ENCODE measurements at places on chromosomes 4 and X.

DNA sequence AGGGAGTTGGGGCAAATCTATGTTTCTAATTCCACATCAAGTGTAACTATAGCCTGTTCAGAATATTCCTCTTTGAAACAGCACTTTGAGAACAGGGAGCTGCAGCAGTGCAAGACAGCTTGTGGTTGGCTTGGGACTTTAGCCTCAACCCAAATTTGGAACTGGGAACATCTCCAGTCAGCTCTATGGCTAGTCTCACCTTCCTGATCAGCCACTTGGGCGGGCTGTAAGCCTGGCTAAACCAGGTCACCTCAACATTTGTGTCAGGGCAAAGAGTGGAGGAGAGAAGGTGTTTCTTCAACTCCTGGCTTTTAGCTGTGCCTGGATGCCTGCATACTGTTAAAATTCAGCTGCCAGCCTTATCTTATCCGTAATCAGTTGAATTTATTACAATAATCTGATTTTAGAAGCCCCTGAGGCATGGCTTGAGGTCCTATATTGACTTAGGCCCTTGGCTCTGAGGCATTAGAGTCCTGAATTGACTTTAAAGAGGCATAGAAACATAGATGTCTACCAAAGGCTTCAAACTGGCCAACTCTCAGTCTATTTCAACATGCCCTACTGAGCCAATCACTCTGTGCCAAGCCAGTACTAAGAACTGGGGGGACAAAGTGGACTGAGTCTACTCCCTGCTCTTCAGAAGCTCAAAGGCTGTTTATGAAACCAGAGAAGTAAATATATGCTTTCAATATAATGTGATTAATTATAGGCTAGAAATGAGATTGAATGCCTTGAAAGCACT is 18.7 kb upstream of the AR start:
- H3K36me3 ChIP-seq, result no peaks in the 10 kb centered on the region
- H3K4me3 ChIP-seq, result no peak overlapping the region
- DNase-seq, result no peak
- H3K27me3 ChIP-seq, result peaks cover 15% of the 10 kb centered on the region
- no peak overlapping the region for H3K27ac ChIP-seq

DNA sequence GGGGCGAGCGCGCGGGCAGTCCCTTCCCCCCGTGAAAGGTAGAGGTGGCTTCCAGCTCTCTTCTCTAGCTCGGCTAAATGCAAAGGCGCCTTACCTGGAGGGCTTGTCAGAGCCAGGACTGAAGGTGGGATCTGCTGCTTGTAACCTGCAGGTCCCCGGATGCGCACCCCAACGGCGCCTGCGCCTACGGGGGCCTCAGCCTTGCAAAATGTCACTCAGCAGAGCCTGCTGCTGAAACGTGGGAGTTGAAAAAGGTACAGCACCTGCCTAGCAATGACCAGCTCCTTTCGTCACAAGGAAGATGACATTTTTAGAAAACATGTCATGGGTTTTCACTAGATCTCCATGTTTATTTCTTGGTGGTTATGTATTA is 583 bp downstream of the ABHD18 start:
- no peaks in the 10 kb centered on the region for H3K27me3 ChIP-seq
- H3K4me3 ChIP-seq, result peak overlapping the region; percentile 98
- H3K27ac ChIP-seq, result peak overlapping the region; percentile 90
- H3K36me3 ChIP-seq, result no peaks in the 10 kb centered on the region

GRCh38 chr4:9999956-10000561 is 21.2 kb downstream of the SLC2A9 start:
- DNase-seq, result no peak
- no peaks in the 10 kb centered on the region for H3K36me3 ChIP-seq
- no peaks in the 10 kb centered on the region for H3K27me3 ChIP-seq
- H3K27ac ChIP-seq, result no peak overlapping the region
- no peak overlapping the region for H3K4me3 ChIP-seq

DNA sequence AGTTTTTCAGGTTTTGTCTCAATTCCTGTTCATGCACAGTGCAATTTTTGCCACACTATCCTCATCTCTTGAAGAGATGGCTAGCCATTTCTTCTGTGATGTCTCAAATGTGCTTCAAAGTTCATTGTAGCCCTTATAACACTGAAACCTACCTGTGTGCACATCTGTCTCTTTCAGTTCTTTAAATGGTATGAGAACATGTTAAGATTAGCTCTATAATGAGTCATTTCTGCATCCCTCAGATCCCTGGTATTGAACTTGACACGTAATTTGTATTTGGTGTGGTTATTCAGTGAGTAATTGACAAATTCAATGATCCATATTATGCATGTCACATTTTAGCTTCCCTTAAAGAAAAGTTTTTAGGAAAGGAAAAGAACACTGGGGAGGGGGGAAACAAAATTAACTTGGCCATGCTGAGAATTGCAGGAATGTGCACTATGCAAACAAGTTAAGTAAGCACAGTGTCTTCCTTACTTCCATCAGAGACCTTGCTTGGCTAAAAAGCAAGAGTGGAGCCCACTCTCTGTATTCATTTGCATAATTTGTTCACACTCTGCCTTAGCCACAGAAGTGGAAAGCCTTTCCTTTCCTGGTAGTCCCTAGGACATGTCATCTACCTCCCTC is 659.8 kb upstream of the MAGEB2 start:
- no peak overlapping the region for H3K27ac ChIP-seq
- no peak for DNase-seq
- H3K36me3 ChIP-seq, result no peaks in the 10 kb centered on the region
- no peaks in the 10 kb centered on the region for H3K4me1 ChIP-seq
- no peak overlapping the region for H3K4me3 ChIP-seq

DNA sequence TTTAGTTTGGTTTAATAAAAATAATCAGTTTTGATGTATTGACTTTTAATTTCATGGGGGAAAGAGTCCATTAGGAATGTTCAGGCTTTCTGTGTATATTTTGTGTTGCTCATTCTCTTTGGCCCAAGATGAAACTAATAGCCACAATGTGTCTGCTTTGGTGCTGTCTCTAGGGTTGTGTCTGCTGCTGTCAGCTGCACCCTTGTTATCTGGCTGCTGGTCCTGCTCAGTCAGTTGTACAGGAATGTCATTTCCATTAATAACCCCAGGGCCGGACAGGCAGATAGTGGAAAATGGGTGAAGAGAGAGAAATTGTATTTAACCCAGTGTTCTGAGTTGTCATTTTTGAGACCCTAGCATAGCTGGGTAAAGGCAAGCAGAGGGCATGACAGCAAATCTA is 115.1 kb downstream of the PHEX start:
- no peaks in the 10 kb centered on the region for H3K27me3 ChIP-seq
- no peaks in the 10 kb centered on the region for H3K36me3 ChIP-seq
- H3K27ac ChIP-seq, result no peak overlapping the region
- no peak for DNase-seq
- H3K4me3 ChIP-seq, result no peak overlapping the region
- no peaks in the 10 kb centered on the region for H3K4me1 ChIP-seq

GRCh38 chrX:109889289-109890006 is 113.5 kb upstream of the TMEM164 start:
- no peaks in the 10 kb centered on the region for H3K27me3 ChIP-seq
- H3K4me3 ChIP-seq, result no peak overlapping the region
- DNase-seq, result peak; percentile 26
- H3K27ac ChIP-seq, result no peak overlapping the region
- no peaks in the 10 kb centered on the region for H3K36me3 ChIP-seq

DNA sequence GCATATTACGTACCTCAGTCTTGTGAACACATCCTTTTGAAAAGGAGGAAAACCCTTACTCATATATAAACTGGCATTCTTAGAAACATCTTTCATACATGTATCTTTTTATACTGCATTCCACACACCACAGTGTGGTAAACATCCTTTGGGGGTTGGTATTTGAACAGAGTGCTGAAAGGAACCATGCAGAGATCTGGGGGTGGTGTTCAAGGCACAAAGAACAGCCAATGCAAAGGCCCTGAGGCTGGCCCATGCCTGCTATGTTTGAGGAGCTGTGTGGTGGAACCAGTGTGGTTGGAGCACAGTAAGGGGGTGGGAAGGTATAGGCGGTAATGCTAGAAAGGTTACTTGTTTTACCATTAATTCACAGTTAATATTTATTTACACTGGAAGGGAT is 2.0 kb downstream of the ELK1 start:
- peaks cover 13% of the 10 kb centered on the region for H3K4me1 ChIP-seq
- peaks cover 25% of the 10 kb centered on the region for H3K36me3 ChIP-seq
- no peaks in the 10 kb centered on the region for H3K27me3 ChIP-seq
- no peak for DNase-seq
- H3K27ac ChIP-seq, result no peak overlapping the region
